ENCODE measurements at places on chromosomes 12 and 14.

- DNase-seq = no peak
These were observed 8.1 kb downstream of the DNAI7 start for GRCh38 chr12:25186788-25187402.

- no peak for DNase-seq
These were observed 118.7 kb downstream of the PRIMA1 start for GRCh38 chr14:93669632-93670031.

GRCh38 chr14:99241325-99242010 lies 30.5 kb downstream of the BCL11B start:
- DNase-seq = no peak

GRCh38 chr12:93639406-93639805 lies 37.8 kb upstream of the CRADD start:
- DNase-seq = peak; percentile 52

DNA sequence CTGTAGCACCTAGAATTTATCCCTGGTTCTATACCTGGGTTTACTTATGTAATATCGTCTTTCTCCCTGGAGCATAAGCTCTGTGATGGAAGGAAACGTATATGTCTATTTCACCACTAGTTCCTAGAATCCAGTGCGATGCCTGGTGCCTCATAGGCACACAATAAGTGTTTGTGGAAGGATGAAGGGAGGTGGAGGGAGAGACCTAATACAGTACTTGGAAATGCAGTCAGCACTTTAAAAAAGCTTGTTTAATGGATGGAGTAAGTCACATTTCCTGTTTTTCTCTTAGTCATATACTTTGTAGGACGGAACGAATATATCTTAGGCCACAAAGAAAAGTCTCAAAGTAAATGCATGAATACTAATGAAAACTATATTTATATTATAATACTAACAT lies 186.5 kb upstream of the HMGA2 start:
- no peak for DNase-seq

DNA sequence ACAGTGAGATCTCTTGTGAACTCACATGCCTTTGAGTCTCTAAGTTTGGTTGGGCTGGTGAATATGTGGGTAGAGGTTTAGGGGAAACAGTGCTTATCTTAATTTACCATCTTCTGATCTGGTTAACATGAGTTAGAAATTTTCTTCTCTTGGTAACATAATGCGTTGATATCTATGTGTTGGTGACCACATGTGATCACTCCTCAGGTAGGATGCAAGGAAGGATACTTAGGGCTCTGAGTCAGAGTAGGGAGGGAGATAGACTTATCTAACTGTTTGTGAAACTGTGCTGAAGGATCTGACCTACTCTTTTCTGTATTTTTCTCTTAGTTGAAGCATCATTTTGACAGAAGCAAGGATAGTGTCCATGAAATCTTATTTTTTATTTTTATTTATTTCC lies 23.1 kb downstream of the FAM234B start:
- DNase-seq = no peak

GRCh38 chr14:23399136-23399535 lies 8.9 kb downstream of the MYH6 start:
- DNase-seq = no peak

DNA sequence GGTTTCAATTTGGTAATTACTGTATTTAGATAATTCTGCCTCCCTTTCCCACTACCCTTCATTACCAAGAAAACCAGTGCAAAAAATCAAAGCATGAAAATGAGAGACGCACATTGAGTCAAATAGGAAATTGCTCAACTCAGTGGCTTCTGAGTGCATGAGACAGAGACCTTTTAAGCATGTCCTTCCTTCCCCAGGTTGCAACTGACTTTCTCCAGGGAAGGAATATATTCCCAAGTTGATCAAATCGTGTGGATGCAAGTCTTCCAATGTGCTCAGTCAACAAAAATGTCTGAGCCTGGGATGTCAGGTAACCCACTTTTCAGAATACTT lies 12.9 kb downstream of the BMP4 start:
- DNase-seq = no peak
